Esophagus squamous epithelium (tissue), 5 donors: ENCODE measurements at places on chromosomes 7 and 10.

DNA sequence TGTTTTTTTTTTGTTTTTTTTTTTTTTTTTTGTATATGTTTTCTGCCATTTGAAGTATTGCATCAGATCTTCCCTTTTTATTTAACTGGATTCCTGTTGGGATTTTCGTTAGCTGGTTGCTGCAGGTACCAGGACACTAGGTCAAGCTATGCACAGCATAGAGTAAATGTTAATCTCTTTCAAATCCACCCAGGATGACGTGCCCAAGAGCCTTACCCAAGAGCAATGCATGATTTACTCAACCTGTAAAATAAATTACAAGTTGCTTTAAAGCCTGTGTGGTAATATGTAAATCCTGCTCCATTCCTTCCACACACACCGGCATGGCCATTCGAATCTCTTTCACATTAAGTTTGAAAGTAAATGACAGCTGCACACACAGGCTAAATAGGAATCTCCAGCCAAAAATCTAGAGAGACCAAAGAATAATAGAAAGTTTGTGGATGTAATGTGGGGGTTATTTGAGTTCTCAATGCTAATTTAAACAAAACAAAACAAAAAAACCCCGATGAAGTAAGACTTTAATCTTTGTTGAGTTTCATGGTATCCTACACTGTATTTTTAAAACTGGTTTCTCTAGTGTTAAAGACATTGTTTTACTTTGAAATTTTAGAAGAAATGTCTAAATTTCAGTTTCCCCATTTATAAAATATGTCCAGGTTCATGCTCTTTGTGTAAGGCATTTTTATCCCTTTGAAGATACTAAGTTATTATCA is 167.9 kb downstream of the FRMD4A start:
- DNase-seq: no peak

- no peak for DNase-seq
Observed at GRCh38 chr10:103941801-103942200, 23.8 kb upstream of the STN1 start.

DNA sequence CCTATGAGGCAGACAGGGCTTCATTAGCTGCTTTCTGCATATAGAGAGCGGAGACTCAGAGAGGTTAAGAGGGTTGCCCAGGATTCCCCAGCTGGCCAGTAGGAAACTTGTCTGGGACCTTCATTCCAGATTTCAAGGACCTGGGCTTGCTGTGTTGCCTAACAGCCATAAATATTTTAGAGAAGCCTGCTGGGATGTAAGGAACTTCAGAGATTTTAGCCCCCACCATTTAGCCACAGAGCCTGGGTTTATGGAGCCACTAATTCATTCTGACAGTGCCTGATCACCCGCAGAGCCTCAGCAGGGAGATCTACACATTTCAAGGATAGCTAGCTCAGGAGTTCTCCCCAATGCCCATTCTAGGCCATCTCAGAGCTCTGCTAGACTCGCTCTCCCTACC is 56.6 kb upstream of the TRUB1 start:
- DNase-seq: no peak

GRCh38 chr10:25222085-25222660 is 47.4 kb downstream of the GPR158 start:
- DNase-seq: no peak

- DNase-seq: no peak
Observed at GRCh38 chr7:35694161-35694783, 663 bp downstream of the HERPUD2 start.

- DNase-seq: no peak
Observed at GRCh38 chr7:20439416-20440185, 108.9 kb downstream of the ITGB8 start.

GRCh38 chr7:276230-276835 is 13.6 kb upstream of the FOXL3 start:
- no peak for DNase-seq

DNA sequence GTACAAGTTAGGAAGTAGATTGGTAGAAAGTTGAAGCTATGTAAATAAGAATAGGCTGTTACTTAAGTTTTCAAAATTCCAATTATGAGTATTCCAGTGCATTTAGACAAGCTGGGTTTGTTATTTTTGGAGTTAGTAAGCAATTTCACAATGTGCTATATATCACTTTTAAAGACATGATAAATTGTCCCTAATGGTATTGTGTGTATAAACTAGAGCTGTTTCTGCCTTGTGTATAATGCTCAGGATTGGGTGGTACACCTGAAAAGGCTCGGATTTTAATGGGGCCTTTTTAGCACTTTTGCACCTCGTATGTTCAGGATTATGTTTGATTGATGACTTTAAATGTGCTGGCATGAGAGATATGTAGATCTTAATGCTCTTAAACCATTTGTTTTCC is 175.8 kb downstream of the VTI1A start:
- no peak for DNase-seq

DNA sequence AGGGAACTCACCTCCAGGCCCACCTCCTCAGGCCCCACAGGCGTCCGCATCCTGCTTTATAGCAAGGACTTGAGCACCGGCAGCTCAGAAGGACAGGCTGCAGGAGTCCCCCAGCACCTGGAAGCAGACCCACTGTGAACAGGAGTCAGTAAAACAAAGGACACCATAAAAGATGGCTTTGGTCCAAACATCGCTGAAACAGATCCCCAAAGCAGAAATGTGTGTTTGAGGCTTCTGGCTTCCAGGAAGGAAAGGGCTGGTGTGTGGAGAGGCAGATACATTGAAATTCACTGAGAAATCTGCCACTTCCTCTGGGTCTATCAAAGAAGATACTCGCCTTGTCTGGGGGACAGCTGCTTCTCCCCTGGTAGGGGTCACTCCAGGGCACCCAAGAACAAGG is 286.2 kb downstream of the PLXNA4 start:
- no peak for DNase-seq

DNA sequence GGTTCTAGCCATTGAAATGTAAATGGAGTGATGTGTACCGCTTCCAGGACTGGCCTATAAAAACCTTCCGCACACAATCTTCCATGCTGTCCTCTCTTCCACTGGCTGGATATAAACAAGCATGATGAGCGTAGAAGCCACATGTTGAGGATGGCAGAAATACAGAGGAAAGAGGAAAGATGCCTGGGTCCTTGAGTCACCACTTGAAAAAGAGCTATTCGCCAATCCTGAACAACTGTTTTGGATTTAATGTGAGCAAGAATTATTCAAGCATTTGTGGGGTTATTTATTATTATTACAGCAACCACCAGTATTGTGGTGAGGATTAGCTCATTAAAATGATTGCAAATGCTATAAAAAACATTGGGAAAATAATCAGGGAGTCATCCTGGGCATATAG is 45.8 kb upstream of the PLXNA4 start:
- no peak for DNase-seq
